ENCODE measurements at places on chromosomes 16 and 17. TPM values are rescaled to one million over a fixed set of nuclear protein-coding genes. Genes with fewer than 3 reads are reported as not detected.
A peak's percentile ranks its signal among the peaks of the same experiment; 100 is the strongest.

- peak overlapping the region; percentile 92 for H3K4me3 ChIP-seq
- peak overlapping the region; percentile 70 for H3K27ac ChIP-seq
- no peaks in the 10 kb centered on the region for H3K27me3 ChIP-seq
- peak; percentile 45 for DNase-seq
- H3K36me3 ChIP-seq, result peaks cover 37% of the 10 kb centered on the region
Measured at GRCh38 chr16:51134876-51135275, 16.2 kb downstream of the SALL1 start.

DNA sequence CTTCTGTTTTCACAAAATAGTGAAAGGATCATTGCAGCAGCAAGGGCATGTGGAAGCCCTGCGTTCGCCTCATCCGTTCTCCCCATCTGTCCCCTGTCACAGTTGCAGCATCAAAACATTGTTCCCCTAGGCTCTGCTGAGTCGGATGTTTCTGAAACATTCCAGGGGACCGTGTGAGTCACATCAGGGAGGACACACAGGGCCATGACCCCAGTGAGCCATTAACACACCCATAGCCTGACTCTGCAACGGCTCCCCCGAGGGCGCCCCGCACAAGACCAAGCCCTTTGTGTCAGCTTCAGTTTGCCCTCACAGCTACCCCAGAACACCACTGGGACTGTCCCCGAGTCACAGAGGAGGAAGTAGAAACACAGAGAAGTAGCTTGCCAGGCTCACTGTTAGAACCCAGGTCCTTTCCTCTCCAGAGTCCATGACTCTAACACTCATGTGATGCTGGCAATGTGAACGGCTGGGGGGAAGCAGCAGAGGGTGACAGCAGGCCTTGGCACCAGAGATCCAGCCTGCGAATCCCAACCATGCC, 63.3 kb upstream of the HSBP1 start:
- no peak overlapping the region for H3K27ac ChIP-seq
- no peak overlapping the region for H3K4me3 ChIP-seq
- H3K36me3 ChIP-seq, result no peaks in the 10 kb centered on the region
- H3K4me1 ChIP-seq, result peaks cover 4% of the 10 kb centered on the region
- DNase-seq, result no peak

DNA sequence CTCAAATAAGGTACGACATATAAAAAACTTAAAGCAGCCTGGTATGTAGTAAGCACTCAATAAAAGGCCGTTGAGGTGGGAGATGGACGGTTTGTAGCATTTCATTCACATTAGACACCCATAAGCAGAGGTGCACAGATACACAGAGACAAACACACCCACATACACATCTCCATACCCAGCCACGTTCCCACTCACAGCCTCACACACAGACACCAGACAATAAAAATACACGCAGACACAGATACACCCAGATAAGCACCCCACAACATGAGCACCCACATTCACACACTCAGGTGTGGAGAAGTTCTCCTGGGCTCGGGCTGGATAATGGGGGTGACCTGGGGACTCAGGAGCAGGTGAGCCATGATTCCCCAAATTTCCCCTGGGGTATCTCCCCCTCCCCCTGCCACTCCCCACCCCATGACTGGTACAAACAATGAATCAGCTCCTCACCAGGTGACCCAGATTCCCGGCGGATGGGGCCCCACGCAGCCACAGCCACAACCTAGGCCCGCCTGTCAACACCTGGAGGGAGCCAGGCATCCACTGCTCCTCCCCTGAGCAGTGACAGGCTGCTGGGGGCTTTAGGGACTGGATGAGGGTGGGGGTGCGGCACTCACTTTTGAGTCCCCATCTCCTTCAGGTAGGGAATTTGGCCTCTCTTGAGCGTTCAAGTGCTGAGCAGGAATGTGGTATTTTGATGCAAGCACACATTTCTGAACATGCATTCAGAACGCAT, 2.7 kb downstream of the DLX3 start:
- H3K36me3 ChIP-seq, result no peaks in the 10 kb centered on the region
- DNase-seq, result no peak
- H3K4me3 ChIP-seq, result peak overlapping the region; percentile 61

The SLC2A4 gene
- 5.6 TPM for total RNA-seq

The FBXO31 gene
- 22.6 TPM for total RNA-seq

DNA sequence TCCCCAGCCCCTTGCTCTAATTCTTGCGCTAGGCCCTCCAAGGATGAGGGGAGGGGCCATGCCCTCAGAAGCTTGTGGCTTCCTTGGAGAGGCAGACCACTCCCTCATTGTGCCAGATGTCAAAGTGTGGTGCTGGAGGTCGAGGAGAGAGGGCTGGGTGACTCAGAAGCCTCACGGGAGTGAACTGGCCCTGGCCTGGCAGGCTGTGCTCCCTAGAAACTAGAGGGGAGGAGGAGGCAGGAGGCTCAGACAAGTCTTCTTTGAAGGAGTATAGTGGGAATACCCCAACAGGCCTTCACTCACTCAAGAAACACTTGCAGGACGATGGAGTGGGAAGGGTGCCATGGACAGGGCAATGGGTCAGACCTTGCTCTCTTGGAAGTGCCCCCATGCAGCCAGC, 18.5 kb downstream of the ANKRD40 start:
- no peak for DNase-seq
- peaks cover 4% of the 10 kb centered on the region for H3K36me3 ChIP-seq
- no peak overlapping the region for H3K27ac ChIP-seq

The PTX4 gene
- total RNA-seq, result 0.18 TPM

GRCh38 chr17:79818026-79818758, 21.0 kb downstream of the CBX4 start:
- H3K27me3 ChIP-seq, result peaks cover 96% of the 10 kb centered on the region
- DNase-seq, result no peak
- no peak overlapping the region for H3K27ac ChIP-seq
- H3K4me3 ChIP-seq, result no peak overlapping the region

- no peak overlapping the region for H3K27ac ChIP-seq
- H3K36me3 ChIP-seq, result peaks cover 5% of the 10 kb centered on the region
- peaks cover 21% of the 10 kb centered on the region for H3K4me1 ChIP-seq
- peaks cover 8% of the 10 kb centered on the region for H3K27me3 ChIP-seq
- H3K4me3 ChIP-seq, result no peak overlapping the region
Measured at GRCh38 chr16:51243936-51244436, 92.9 kb upstream of the SALL1 start.

- peaks cover 17% of the 10 kb centered on the region for H3K4me1 ChIP-seq
- H3K36me3 ChIP-seq, result peaks cover 13% of the 10 kb centered on the region
- peak within 1 kb of the TSS; percentile 94 for H3K4me3 ChIP-seq
- DNase-seq, result peak; percentile 98
- no peaks in the 10 kb centered on the region for H3K27me3 ChIP-seq
Measured at GRCh38 chr17:59106463-59107305, at the start of gene TRIM37. TSS of gene TRIM37 (minus strand) at chr17:59106880. CDS start at chr17:59106461, 419 bp downstream.

The TPSB2 gene
- 0.44 TPM for total RNA-seq

DNA sequence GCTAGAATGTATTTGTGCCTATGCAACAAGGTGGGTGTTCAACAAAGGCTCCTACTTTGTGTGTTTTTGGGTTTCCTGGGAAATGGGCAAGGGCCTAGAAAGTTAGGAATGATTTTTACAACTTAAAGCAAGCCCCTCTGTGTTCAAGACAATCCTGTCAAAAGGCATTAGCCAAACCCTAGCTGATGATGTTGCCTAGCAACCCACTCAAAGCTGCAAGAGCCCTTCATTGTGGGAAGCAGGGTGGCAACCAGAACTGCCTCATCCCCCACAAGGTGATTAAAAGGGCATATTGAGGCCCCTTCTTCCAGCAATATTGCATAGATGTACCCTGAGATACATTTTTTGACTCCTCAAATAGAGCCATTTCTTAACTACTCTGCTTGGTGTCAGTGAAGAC, 16.0 kb upstream of the RASL10B start:
- H3K36me3 ChIP-seq, result peaks cover 27% of the 10 kb centered on the region
- no peak overlapping the region for H3K27ac ChIP-seq
- no peak for DNase-seq
- H3K27me3 ChIP-seq, result no peaks in the 10 kb centered on the region
- no peaks in the 10 kb centered on the region for H3K4me1 ChIP-seq

The TMIGD1 gene
- not detected for total RNA-seq

The MPV17L gene
- 5.4 TPM for total RNA-seq

The BRICD5 gene
- total RNA-seq, result 15.2 TPM

DNA sequence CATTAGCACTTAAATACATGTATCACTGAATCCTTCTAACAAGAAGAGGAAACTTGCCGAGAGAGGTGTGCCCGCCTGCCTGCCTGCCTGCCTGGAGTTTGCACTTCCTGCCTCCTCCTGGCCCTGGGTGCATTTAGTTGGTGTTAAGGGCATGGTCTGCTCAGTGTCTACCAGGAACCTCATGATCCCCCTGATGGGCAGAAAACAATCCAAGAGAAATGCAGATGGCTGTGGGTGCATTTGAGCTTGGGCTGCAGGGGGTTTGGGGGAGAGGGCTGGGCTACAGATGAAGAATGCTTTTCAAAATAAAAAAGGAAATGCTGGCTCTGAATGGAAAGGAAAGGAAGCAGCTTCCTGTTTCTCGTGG, 10.1 kb downstream of the KSR1 start:
- peaks cover 83% of the 10 kb centered on the region for H3K4me1 ChIP-seq
- no peak for DNase-seq
- no peaks in the 10 kb centered on the region for H3K36me3 ChIP-seq
- H3K4me3 ChIP-seq, result peak overlapping the region; percentile 7
- H3K27ac ChIP-seq, result peak overlapping the region; percentile 94
- no peaks in the 10 kb centered on the region for H3K27me3 ChIP-seq

GRCh38 chr17:28907709-28908475, 5.0 kb upstream of the DHRS13 start:
- no peaks in the 10 kb centered on the region for H3K27me3 ChIP-seq
- peaks cover 39% of the 10 kb centered on the region for H3K4me1 ChIP-seq
- H3K36me3 ChIP-seq, result peaks cover 63% of the 10 kb centered on the region
- no peak for DNase-seq
- H3K27ac ChIP-seq, result peak overlapping the region; percentile 76

The LGALS9 gene
- 5.7 TPM for total RNA-seq

DNA sequence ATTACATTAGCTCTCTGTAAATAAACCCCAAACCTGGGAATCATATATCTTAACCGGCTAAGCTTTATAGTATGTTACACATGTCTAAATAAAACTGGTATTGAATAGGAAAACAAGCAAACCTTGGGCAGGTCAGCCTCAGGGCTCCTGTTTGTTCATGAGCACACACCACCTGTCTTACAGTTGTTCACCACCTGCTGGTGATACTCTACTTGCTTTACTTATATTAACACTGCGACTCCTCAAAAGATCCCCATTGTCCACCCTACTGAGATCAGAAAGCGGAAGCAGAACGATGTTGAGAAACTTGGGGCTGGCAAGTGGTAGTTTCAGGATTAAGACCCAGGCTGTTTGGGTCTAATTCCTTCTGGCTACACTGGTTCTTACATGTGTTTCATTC, 16.4 kb downstream of the CDH13 start:
- no peaks in the 10 kb centered on the region for H3K27me3 ChIP-seq
- H3K4me3 ChIP-seq, result no peak overlapping the region
- no peak for DNase-seq
- H3K27ac ChIP-seq, result no peak overlapping the region

The SLC6A2 gene
- total RNA-seq, result 0.20 TPM

DNA sequence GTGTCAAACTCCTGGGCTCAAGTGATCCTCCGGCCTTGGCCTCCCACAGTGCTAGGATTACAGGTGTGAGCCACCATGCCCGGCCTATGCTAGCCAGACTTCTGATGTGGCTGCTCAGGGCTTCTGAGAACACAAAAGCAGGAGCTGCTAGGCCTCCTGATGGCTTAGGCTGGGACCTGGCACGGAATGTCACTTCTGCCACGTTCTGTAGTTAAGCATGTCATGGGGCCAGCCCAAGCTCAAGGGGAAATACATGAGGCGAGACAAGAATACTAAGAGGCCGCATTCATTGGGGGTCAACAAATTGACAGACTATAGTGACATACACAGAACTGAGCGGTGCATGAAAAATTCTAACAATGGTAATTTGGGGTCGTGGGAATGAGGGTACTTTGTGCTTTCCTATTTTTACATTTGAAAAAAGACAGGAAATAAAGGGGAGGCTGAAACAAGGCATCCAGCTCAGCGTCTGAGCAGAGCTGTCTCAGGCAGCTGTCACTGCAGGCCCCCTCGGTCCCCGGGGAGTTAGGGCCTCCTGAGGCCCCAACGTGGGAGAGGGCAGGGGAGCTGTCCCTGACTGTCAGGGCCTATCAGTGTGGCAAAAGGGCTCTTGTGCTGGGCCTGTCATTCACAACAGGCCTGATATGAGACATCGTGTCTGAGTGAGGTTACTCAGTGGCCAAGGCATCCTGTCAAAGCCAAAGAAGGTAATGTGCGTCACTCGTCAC, 26.4 kb downstream of the CFAP20 start:
- no peak for DNase-seq
- H3K27me3 ChIP-seq, result no peaks in the 10 kb centered on the region
- peaks cover 28% of the 10 kb centered on the region for H3K4me1 ChIP-seq

All from WTC11 (cell line).